ENCODE measurements at places on chromosomes 4 and X.

DNA sequence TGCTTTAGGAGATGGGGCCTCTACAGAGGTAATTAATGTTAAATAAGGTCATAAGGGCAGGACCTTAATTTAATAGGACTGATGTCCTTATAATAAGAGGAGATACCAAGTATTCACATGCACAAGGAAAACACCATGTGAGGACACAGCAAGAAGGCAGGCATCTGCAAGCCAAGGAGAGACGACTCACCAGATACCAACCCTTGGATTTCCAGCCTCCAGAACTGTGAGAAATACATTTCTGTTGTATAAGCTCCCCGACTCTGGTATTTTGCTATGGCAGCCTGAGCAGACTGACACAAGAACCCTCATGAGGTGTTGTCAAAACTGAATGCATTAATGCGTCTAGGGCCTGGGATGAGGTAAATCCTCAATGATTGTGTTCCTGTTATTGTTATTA lies 56.2 kb upstream of the MAPK10 start:
- no peak for DNase-seq
- no peaks in the 10 kb centered on the region for H3K4me1 ChIP-seq
- H3K4me3 ChIP-seq = no peak overlapping the region
- no peaks in the 10 kb centered on the region for H3K36me3 ChIP-seq
- no peaks in the 10 kb centered on the region for H3K27me3 ChIP-seq
- H3K27ac ChIP-seq = no peak overlapping the region

DNA sequence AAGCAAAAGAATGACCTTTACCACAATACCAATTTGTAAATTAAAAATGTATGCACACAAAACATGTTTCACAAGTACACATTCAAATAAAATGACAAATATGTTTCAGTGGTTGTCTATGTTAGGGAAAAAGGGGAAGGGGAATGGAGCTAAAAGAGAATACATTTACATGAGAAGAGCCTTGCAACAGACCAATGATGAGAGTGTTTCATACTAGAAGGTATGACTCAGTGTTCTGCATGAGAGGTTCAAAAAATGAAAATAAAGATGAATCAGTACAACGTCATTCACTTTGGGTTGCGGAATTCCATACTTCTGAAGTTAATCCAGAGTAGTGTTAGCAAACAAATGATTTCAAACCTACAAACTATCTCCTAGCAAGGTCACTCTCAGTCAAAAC lies 51.7 kb downstream of the RPGR start:
- no peaks in the 10 kb centered on the region for H3K27me3 ChIP-seq
- no peaks in the 10 kb centered on the region for H3K36me3 ChIP-seq
- H3K4me3 ChIP-seq = no peak overlapping the region
- no peak for DNase-seq
- H3K27ac ChIP-seq = no peak overlapping the region

- H3K27me3 ChIP-seq = no peaks in the 10 kb centered on the region
- no peak overlapping the region for H3K27ac ChIP-seq
- H3K36me3 ChIP-seq = no peaks in the 10 kb centered on the region
- DNase-seq = no peak
Observed at GRCh38 chr4:177451108-177451500, 8.9 kb upstream of the AGA start.

DNA sequence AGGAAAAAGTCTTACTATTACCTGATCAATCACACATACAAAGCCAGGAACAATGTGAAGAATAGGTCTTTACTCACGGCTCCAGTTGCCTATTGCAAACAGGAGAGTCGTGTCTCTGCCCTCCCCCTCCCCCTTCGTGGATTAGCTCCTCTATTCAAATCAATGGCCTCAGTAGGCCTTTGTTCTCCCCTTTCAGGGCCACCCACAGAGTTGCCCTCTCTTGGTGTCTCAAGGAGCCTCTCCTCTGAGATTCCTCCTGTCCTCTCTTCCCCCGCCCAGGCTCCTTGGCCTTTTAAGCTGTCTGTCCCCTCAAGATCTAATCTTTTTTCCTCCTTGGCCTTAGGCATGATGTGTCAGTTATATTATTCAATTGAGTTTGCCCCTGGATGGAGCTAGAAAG lies 107.2 kb upstream of the NALF2 start:
- H3K36me3 ChIP-seq = no peaks in the 10 kb centered on the region
- no peaks in the 10 kb centered on the region for H3K4me1 ChIP-seq
- H3K27me3 ChIP-seq = no peaks in the 10 kb centered on the region
- no peak overlapping the region for H3K27ac ChIP-seq
- no peak for DNase-seq

DNA sequence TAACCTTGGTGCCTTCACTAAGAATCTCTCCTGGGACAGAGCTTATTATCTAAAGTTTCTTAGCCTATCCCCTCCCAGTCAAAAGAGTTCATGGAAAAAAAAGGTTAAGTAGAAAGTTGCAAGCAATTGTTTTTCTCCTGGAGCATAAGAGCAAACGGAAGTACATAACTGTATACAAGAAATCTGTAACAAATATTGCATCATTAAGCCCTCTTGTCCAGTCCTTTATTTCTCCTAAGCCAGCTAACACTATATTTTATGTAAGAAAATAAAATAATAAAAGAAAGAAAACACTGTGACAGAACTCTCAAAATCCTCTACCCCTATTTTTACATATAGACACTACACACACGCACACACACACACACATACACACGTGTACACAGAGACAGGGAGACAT lies 255.3 kb downstream of the NAF1 start:
- H3K4me1 ChIP-seq = no peaks in the 10 kb centered on the region
- H3K27ac ChIP-seq = no peak overlapping the region
- DNase-seq = no peak
- H3K4me3 ChIP-seq = no peak overlapping the region
- H3K36me3 ChIP-seq = no peaks in the 10 kb centered on the region
- no peaks in the 10 kb centered on the region for H3K27me3 ChIP-seq

GRCh38 chr4:40923316-40924095 lies 173.8 kb downstream of the NSUN7 start:
- no peak overlapping the region for H3K4me3 ChIP-seq
- H3K27me3 ChIP-seq = peaks cover 3% of the 10 kb centered on the region
- no peak for DNase-seq

DNA sequence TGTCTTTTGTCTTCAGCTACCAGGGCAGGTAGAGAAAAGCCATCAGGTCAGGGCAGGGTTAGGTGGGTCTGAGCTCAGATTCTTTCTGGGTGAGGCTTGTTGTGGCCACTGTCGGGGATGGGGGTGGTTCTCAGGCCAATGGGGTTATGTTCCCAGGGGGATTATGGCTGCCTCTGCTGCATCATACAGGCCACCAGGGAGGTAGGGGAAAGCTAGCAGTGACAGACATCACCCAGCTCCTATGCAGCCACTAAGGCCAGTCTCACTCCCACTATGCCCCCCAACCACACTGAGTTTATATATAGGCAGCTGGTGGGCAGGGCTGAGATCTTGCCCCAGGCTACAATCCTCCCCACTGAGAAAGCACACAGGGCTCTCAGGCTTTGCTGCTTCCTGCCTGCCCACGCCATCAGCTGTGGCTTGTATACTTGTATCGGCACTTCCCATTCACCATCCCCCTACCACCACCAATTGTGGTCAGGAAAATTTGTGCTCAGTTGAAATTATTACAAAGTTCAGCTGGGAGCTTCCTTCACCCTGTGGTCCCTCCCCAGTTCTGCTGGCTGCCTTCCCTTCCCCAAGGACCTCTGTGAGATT lies 72.6 kb upstream of the PTPN13 start:
- no peak overlapping the region for H3K4me3 ChIP-seq
- no peaks in the 10 kb centered on the region for H3K27me3 ChIP-seq
- no peaks in the 10 kb centered on the region for H3K36me3 ChIP-seq
- no peaks in the 10 kb centered on the region for H3K4me1 ChIP-seq

DNA sequence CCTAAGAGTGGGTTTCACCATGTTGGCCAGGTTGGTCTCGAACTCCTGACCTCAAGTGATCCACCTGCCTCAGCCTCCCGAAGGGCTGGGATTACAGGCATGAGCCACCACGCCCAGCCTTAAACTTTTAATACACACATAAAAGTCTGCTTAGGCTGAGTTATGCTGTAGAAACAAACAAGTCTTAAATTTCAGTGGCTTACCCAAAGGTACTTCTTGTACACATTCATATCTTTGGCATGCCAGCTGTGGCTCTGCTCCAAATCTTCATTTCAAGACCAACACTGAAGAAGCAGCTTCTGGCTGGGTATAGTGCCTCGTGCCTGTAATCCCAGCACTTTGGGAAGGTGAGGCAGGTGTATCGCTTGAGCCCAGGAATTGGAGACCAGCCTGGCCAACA lies 80.3 kb downstream of the PPEF2 start:
- no peak overlapping the region for H3K27ac ChIP-seq
- no peak overlapping the region for H3K4me3 ChIP-seq
- no peaks in the 10 kb centered on the region for H3K4me1 ChIP-seq
- no peak for DNase-seq

GRCh38 chrX:138254001-138254400 lies 457.5 kb downstream of the FGF13 start:
- no peaks in the 10 kb centered on the region for H3K27me3 ChIP-seq
- no peak overlapping the region for H3K27ac ChIP-seq
- H3K36me3 ChIP-seq = no peaks in the 10 kb centered on the region
- H3K4me3 ChIP-seq = no peak overlapping the region

- no peaks in the 10 kb centered on the region for H3K36me3 ChIP-seq
- no peak overlapping the region for H3K27ac ChIP-seq
- H3K4me1 ChIP-seq = no peaks in the 10 kb centered on the region
- DNase-seq = no peak
- peaks cover 4% of the 10 kb centered on the region for H3K27me3 ChIP-seq
Observed at GRCh38 chr4:185680617-185681016, 131.4 kb downstream of the SORBS2 start.

DNA sequence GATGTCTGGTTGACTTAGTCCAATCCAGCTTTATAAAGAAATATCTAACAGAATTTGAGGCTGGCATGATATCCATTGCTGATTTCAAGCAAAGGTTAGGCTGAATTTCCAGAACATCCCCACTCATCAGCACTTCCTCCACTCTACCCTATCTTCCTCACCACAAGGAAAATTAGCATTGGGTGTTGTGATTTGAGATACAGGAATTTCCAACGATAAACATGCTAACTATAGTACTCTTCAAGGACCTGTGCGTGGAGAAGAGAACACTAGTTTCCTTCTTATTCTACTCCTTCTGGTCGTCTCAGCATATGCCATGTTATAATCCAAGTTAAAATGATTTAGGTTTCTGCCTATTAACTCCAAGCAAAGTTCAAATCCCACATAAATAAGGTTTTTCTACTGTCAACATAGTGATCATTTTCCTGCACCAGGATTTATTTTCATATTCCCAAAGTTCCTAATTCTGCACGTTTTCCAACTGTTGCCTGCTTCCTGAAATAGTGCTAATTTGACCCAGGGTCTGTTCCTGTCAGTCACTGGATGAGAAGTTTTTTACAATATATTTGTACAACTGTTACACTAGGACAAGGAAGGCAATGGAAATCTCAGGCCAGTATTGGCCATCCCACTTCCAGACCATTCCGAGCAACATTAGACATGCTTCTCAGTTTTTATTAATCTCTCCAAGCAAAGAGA lies 177.6 kb upstream of the EDNRA start:
- H3K4me3 ChIP-seq = no peak overlapping the region
- no peaks in the 10 kb centered on the region for H3K27me3 ChIP-seq
- no peak overlapping the region for H3K27ac ChIP-seq
- no peaks in the 10 kb centered on the region for H3K36me3 ChIP-seq
- no peak for DNase-seq
- no peaks in the 10 kb centered on the region for H3K4me1 ChIP-seq

GRCh38 chrX:148552775-148553174 lies 52.4 kb downstream of the AFF2 start:
- no peaks in the 10 kb centered on the region for H3K4me1 ChIP-seq
- H3K27ac ChIP-seq = no peak overlapping the region
- H3K36me3 ChIP-seq = no peaks in the 10 kb centered on the region
- no peak overlapping the region for H3K4me3 ChIP-seq
- no peaks in the 10 kb centered on the region for H3K27me3 ChIP-seq
- DNase-seq = no peak

DNA sequence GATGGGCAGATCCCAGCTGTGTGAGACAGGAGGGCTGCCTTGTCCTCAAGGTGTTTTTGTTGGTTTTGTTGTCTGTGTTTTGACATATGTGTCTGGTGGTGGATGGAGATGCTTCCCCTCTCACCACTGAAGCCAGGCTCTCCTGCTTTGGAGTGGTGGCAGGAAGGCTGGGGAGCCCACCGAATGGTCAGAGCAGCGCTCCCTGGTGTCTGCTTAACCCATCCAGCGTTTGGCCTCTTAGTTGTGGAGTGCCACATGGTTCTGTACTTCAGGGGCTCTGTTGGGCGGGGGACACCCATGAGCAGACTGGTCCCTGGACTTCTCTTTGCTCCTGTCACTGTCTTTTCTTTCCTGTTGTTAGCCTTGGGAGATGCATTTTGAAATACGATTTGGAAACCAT lies 51.9 kb downstream of the DLG3 start:
- H3K4me1 ChIP-seq = no peaks in the 10 kb centered on the region
- no peak overlapping the region for H3K27ac ChIP-seq
- H3K36me3 ChIP-seq = no peaks in the 10 kb centered on the region
- DNase-seq = no peak

DNA sequence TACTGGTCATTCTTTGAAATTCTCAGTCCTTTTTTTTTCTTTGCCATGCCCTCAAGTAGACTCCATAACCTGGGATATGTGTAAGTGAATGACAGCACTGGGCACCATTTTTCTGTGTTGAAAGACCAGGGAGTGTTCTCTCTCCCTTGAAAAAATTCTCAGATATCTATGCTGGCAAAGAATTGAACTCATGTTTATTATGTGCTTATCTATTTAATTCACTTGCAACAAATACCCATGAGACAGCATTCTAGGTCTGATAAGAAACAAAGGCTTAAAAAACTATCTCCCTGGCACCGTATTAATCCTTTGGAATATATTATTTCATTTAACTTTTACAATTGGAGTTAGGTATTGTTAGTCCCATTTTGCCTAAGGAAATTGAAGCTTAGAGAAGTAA lies 36.7 kb downstream of the LARP7 start:
- no peak overlapping the region for H3K4me3 ChIP-seq
- DNase-seq = no peak
- H3K27me3 ChIP-seq = peaks cover 9% of the 10 kb centered on the region
- no peak overlapping the region for H3K27ac ChIP-seq
- H3K4me1 ChIP-seq = no peaks in the 10 kb centered on the region

- H3K36me3 ChIP-seq = no peaks in the 10 kb centered on the region
- no peaks in the 10 kb centered on the region for H3K27me3 ChIP-seq
Observed at GRCh38 chr4:187814737-187815465, 180.7 kb upstream of the ZFP42 start.

DNA sequence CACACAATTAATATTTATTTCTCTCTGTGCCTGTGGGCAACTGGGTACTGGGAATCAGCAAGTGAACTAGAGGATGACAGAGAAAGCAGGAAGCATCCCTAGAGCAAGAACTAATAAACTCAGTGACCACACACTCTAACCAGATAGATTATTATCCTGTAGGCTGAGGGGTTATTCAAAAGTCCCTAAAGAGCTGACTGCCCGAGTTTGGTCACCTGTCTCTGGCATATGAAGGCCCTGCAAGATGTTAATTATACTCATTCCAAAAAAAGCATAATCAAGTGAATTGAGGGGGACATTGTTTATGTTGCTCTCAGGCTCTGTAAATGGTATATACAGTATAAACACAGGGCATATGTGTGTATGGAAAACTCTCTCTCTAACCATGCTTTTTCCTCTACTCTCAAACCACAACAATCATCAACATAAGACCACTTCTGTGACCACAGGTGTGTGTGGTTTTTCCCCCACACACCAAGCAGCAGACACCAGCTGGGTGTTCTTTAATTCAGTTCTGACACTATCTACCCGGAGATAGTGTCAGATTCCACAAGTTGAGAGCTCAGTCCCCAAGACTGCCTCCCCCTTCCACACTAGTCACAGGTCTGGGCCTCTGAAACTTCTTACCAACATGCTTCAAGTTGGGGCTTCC lies 6.2 kb upstream of the HPSE start:
- no peak overlapping the region for H3K27ac ChIP-seq
- H3K4me3 ChIP-seq = no peak overlapping the region
- no peaks in the 10 kb centered on the region for H3K4me1 ChIP-seq
- H3K36me3 ChIP-seq = no peaks in the 10 kb centered on the region
- DNase-seq = no peak

Data from K562 (cell line).